SHP77 treated with DMSO at 0.1 percent for 48 hours (cell line): ENCODE measurements at places on chromosomes 3 and 15.
A peak's percentile ranks its signal among the peaks of the same experiment; 100 is the strongest.

DNA sequence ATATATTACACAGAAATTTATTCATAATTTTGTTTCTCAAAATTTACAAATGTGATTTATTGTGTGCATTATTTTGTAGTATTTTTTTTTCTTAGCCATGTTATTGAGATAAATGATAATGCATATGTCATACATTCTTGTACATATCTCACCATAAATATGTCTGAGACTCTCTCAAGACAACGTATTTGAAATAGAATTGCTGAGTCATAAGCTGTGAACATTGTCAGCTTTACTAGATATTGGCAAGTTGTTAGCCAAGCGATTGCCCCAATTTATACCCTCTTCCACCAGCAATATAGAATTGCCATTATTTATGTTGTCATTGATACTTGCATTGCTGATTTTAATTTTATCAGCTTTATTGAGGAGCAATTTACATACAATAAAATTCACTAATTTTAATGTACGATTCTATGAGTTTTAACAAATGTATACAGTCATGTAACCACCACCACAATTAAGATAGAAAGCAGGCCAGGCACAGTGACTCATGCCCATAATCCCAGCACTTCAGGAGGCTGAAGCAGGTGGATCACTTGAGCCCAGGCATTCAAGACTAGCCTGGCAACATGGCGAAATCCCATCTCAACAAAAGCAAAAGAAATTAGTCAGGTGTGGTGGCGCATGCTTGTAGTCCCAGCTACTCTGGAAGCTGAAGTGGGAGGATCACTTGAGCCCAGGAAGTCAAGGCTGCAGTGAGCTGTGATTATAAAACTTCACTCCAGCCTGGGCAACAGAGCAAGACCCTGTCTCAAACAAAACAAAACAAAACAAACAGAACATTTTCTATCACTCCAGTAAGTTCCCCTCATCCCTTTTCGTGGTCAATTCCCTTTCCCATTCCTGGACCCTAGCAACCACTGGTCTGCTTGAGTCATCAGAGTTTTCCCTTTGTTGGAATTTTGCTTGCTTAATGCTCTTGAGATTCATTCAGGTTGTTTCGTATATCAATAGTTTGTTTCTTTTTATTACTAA, 373.1 kb downstream of the MFSD1 start:
- DNase-seq = no peak

DNA sequence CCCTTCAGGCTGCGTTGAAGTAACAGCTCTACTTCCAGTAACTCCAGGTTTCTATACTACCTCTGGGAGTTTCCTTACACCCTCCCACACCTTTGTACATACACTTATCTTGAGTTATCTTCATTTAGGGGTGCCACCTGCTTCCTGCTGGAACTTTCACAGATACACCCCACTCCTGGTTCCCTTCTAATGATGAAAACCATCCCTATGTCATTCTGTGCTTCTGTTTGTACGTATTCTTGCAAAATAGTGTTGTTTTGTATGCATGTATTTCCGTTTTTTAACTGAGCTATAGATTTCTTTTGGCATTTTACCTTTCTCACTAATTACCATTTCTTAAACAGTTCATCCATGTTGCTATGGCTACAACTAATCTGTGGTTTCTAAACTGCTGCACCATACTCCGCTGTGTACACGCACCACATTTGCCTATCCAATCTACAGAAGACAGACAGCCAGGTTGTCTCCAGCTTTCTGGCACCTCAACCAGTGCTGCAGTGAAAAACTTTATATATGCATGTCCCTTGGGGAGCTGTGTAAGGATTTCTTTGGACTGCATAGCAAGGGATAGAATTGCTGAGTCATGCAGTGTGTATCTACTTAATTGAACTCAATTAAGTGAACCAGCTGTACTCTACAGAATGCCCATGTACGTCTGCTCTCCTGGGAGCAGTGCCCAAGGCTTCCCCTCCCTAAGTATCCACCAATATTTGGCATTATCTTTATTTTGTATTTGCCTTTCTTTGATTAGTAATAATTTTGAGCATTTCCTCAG, 61.4 kb upstream of the ST8SIA2 start:
- DNase-seq = no peak

DNA sequence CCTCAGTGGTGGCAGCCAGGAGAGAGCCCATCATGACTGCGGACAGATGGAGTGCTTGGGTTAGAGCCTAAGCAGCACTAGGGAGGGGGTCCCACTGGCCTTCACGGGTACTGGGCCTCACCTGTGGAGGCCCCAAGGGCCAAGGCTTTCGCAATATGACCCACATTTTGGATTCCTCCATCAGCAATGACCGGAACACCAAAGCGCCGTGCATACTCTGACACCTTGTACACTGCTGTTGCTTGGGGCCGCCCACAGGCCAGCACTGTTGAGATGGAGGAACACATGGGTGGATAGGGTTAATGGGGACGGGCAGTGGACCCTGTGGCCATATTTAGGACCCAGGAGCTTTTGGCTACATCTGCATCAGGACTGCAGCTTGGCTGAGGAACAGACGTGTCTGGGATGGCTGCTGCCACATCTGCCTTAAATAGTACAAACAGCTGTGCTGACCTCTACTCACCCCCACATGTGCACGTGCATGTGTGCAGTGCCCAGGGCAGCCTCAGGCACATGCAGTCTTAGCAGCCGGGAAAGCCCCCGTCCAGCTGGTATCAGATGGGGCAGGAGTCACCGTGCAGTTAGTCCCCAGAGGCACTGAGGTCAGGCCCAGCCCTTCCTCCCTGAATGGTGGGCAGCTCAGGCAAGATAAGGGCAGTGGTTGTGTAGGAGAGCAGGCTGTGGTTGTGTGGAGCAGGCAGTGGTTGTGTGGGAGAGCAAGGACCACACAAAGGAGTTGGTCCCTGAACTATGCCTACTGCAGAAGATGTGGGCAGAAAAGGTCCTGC, 3.3 kb downstream of the NDUFAF3 start:
- DNase-seq = no peak

- peak; percentile 6 for DNase-seq
These were observed 42.2 kb downstream of the CLDN18 start for GRCh38 chr3:138051947-138052802.

- no peak for DNase-seq
These were observed 140.5 kb upstream of the SGO1 start for GRCh38 chr3:20326541-20326940.

DNA sequence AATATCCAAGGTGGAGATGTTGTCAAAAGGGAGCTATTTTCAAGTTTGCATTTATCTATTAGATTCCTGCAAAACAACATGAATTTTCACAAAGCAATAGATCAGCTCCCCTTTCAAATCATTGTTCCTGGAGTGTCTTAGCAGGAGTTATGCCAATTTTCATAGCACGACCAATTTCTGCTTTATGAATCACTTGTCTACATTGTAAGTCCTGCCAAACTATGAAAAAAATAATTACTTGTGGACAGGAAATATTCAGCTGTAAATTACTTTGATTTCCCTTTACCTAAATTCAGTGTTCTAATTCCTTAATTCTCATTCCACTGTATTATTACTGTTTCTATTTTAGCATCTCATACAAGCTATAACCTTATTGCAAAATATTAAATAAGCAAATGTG, 1289.6 kb downstream of the NSUN3 start:
- no peak for DNase-seq

DNA sequence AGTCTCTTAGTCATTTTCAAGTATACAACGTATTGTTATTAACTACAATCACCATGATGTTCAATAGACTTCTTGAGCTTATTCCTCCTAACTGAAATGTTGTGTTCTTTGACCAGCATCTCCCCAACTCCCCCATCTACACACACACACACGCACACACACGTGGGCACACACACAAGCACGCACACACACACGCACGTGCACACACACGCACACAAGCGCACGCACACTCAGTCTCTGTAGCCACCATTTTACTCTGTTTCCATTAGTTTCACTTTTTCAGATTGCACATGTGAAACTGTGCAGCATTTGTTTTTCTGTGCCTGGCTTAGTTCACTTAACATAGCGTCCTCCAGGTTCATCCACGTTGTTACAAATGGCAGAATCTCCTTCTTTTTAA, 247.0 kb downstream of the XXYLT1 start:
- no peak for DNase-seq
